ENCODE measurements at places on chromosomes 7 and 10. TPM values are rescaled to one million over a fixed set of nuclear protein-coding genes. Genes with fewer than 3 reads are reported as not detected.

GRCh38 chr10:48463318-48464003 lies 141.4 kb downstream of the ARHGAP22 start:
- H3K36me3 ChIP-seq, result no peaks in the 10 kb centered on the region
- no peak overlapping the region for H3K27ac ChIP-seq
- H3K4me3 ChIP-seq, result no peak overlapping the region
- H3K4me1 ChIP-seq, result no peaks in the 10 kb centered on the region
- no peak for DNase-seq

DNA sequence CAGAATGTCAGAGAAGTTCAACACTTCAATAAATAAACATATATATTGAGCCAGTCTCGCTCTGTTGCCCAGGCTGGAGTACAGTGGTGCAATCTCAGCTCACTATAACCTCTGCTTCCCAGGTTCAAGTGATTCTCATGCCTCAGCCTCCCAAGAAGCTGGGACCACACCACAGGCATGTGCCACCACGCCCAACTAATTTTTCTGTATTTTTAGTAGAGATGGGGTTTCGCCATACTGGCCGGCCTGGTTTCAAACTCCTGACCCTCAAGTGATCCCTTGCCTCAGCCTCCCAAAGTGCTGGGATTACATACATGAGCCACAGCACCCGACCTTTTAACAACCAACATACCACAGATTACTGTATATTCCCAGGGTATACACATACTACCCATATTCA lies 134.2 kb downstream of the JMJD1C start:
- no peak overlapping the region for H3K27ac ChIP-seq
- no peaks in the 10 kb centered on the region for H3K36me3 ChIP-seq
- no peaks in the 10 kb centered on the region for H3K27me3 ChIP-seq
- DNase-seq, result no peak
- no peak overlapping the region for H3K4me3 ChIP-seq

DNA sequence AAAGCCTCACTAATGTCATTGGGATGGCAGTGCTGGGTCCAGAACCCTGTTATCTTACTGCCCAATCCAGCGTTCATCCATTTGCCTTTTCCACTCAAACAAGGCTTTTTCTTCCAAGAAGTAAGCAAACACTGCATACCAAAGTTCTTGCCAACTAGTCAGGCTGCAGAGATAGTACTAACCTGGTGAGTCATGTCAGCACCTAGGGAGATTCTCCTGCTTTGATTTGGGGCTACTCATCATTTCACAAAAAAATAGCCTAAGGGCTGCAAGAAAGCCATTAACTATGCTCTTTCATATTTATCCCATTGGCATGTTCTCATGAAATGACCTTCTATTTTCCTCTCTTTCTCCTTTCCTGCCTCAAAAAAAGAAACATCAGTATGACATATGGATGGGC lies 142.6 kb downstream of the TWIST1 start:
- H3K36me3 ChIP-seq, result no peaks in the 10 kb centered on the region
- H3K27me3 ChIP-seq, result no peaks in the 10 kb centered on the region
- no peak overlapping the region for H3K27ac ChIP-seq
- H3K4me3 ChIP-seq, result no peak overlapping the region
- no peak for DNase-seq
- no peaks in the 10 kb centered on the region for H3K4me1 ChIP-seq

DNA sequence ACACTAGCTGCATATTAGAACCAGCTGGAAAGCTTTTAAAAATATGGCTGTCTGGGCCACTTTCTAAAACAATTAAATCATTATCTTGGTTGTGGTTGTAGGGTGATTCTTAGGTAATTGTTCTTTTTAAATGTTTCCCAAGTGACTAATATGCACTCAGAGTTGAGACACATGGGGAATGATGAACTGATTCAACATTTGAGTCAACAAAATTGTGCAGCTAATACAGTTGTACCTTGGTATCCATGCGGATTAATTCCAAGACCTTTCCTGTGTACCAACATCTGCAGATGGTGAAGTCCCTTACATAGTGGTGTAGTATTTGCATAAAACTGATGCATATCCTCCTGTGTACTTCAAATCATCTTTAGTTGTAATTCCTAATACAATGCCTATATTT lies 242.2 kb downstream of the ATRNL1 start:
- DNase-seq, result no peak
- no peaks in the 10 kb centered on the region for H3K36me3 ChIP-seq
- no peak overlapping the region for H3K27ac ChIP-seq
- no peak overlapping the region for H3K4me3 ChIP-seq
- no peaks in the 10 kb centered on the region for H3K4me1 ChIP-seq

- peaks cover 6% of the 10 kb centered on the region for H3K4me1 ChIP-seq
- DNase-seq, result no peak
- H3K27me3 ChIP-seq, result no peaks in the 10 kb centered on the region
Measured at GRCh38 chr7:2958416-2959102, 85.1 kb downstream of the CARD11 start.

GRCh38 chr7:75639886-75640190 lies 98.9 kb downstream of the HIP1 start:
- H3K27ac ChIP-seq, result no peak overlapping the region
- no peaks in the 10 kb centered on the region for H3K36me3 ChIP-seq
- no peaks in the 10 kb centered on the region for H3K27me3 ChIP-seq
- H3K4me3 ChIP-seq, result peak overlapping the region; percentile 93
- H3K4me1 ChIP-seq, result peaks cover 6% of the 10 kb centered on the region

GRCh38 chr10:103683851-103684250 lies 171.5 kb downstream of the SH3PXD2A start:
- H3K27ac ChIP-seq, result no peak overlapping the region
- DNase-seq, result no peak
- no peaks in the 10 kb centered on the region for H3K36me3 ChIP-seq
- H3K27me3 ChIP-seq, result no peaks in the 10 kb centered on the region

Gene OR2A42
- total RNA-seq, result not detected

DNA sequence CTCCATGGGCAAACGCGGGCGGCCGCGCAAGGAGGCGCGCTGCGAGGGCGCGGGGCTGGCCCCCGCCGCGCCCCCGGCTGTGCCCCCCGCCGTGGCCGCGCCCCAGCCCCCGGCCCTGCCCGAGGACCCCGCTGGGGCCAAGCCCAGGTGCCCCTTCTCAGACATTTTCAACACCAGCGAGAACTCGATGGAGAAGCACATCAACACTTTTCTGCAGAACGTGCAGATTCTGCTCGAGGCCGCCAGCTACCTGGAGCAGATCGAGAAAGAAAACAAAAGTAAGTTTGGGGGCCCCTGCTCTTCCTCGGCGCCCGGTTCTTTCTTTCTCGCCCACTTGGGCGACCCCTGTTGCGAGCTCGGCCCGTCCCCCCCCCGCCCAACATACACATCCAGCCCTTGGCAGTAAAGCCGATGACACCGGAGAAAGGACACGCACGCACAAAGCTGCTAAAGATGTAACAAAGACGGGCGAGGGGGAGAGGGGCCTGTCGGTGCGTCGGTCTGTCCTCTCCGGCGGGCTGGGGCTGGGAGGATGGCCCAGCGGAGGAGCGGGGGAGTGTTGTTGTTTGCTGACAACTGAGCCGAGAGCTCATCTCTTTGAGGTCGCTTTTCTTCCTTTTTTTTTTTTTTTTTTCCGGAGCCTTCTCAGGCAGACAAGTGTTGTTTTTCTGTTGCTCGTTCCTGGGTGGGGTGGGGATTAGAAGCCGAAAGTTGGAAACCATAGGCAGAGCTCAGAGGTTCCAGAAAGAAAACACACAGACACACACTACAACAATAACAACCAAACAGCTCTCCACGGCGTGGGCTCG lies 604 bp downstream of the MXI1 start:
- DNase-seq, result peak; percentile 71
- H3K4me1 ChIP-seq, result peaks cover 16% of the 10 kb centered on the region
- peak overlapping the region; percentile 98 for H3K27ac ChIP-seq
- no peaks in the 10 kb centered on the region for H3K27me3 ChIP-seq
- H3K4me3 ChIP-seq, result peak overlapping the region; percentile 63

Gene TCAF1
- total RNA-seq, result 105 TPM

DNA sequence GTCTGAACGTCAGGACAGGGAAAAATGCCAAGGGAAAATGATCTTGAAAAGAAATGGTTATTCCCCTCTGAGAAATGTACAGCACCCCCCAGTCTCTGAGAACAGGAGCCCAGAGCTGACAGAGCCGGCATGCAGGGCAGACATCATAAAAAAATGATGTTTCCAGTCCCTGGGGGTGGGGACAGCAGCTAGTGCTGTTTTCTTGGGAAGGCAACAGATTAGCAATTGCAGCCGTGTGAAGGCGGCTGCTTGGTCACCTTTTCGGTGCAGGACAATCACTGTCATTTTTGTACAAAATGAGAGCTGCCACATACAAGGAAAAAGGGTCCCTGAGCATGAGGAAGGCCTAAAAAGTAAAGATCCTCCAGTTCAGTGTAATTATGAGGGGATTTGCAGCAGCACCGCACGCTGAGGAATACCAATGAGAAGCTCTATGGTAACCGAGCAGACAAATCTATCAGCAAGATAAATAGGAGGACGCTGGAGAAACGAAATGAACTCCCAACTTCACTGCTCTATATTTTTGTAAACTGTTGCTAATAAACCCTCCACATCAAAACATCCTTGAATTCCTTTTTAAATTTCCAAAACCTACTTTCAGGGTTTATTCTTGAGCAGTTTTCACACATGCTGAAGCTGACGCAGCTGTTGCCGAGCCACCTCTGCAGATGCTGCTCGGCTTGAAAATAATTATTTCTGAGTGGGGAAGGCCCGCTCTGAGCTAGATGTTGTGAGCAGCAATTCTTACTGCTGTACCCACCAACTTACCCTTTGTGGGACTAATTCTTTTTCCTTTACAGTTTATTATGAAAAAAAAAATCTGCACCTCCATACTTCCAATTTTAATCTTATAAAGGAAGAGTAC lies 98.2 kb upstream of the NEBL start:
- H3K4me1 ChIP-seq, result no peaks in the 10 kb centered on the region
- H3K27me3 ChIP-seq, result no peaks in the 10 kb centered on the region
- H3K36me3 ChIP-seq, result no peaks in the 10 kb centered on the region
- no peak overlapping the region for H3K27ac ChIP-seq
- no peak overlapping the region for H3K4me3 ChIP-seq

GRCh38 chr7:43669286-43670081 lies 59.8 kb downstream of the COA1 start:
- no peaks in the 10 kb centered on the region for H3K27me3 ChIP-seq
- H3K4me3 ChIP-seq, result no peak overlapping the region
- no peak overlapping the region for H3K27ac ChIP-seq
- peaks cover 25% of the 10 kb centered on the region for H3K4me1 ChIP-seq
- DNase-seq, result no peak
- no peaks in the 10 kb centered on the region for H3K36me3 ChIP-seq

DNA sequence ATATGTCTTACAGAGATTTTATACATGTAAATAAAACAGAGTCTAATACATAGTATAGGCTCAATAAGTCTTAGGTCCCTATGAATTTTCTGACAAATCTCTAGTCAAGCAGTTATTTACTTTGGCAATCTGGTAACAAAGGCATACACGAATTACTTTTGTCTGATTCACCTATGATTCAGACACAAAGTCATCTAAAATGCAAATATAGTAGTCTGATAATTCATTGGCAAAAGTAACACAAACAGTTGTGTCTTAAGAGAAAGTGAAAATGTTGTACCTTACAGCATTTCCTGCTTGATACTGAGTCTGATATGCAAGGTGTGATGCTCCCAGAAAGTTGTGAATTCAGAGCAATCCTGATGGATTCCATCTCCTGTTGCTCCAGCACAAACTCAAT lies 209.4 kb upstream of the PRSS1 start:
- no peak overlapping the region for H3K27ac ChIP-seq
- no peaks in the 10 kb centered on the region for H3K36me3 ChIP-seq
- no peaks in the 10 kb centered on the region for H3K4me1 ChIP-seq
- no peak for DNase-seq

Gene CALML5
- total RNA-seq, result not detected

DNA sequence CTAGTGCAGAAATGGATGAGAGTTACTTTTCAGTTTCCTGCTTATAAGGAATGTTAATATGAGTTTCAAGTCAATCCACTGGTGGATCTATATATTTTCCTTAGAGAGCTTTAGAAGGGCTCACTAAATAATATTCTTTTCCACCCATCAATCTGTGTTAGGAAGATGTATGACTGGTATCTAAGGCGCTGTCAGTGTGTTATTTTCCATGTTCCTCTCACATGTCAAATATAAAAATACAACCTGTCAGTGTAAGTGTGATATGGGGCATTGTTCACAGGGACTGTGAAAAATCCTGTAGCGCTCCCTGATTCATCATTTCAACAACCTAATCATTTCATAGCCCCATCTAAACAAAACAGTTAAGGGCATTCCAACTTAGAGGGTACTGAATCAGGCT lies 203.1 kb downstream of the TMEM26 start:
- no peaks in the 10 kb centered on the region for H3K36me3 ChIP-seq
- no peak overlapping the region for H3K4me3 ChIP-seq
- no peak overlapping the region for H3K27ac ChIP-seq
- no peak for DNase-seq
- H3K4me1 ChIP-seq, result no peaks in the 10 kb centered on the region

- no peak for DNase-seq
- H3K4me3 ChIP-seq, result no peak overlapping the region
- H3K36me3 ChIP-seq, result no peaks in the 10 kb centered on the region
- no peak overlapping the region for H3K27ac ChIP-seq
- H3K4me1 ChIP-seq, result no peaks in the 10 kb centered on the region
Measured at GRCh38 chr10:4883079-4883739, 57.2 kb downstream of the AKR1E2 start.

- DNase-seq, result peak; percentile 47
- H3K27me3 ChIP-seq, result no peaks in the 10 kb centered on the region
- no peaks in the 10 kb centered on the region for H3K36me3 ChIP-seq
Measured at GRCh38 chr10:34814223-34814912, 728 bp downstream of the PARD3 start.

DNA sequence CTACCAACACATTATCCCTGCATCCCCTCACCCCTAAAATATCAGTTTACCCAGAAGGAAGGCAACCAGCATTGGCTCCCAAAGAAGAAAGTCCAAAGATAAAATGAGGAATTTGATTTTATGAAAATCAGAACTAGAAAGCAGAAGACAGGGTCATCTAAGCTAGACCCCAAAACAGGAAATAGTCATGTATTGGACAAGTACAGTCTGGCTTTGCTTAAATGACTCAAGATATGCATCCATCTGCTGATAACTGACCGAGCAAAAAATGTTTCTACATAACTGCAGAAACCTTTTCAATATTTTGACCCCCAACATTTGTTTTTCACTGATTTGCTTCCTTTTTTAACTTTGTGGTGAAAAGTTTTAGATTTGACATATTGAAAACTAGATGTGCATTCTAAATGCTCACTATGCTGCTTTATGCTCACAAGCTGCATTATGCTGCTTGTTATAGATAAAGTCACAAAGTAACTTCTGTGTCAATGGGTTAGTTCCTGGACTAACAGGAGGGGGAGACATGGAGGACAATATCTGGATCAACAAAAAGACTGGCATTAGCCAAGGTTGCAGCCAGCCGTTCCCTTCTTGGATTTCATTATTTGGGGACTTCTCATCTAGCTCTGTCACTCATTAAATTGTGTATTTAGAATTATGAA lies 227.0 kb downstream of the INHBA start:
- no peak overlapping the region for H3K27ac ChIP-seq
- no peaks in the 10 kb centered on the region for H3K36me3 ChIP-seq
- no peaks in the 10 kb centered on the region for H3K27me3 ChIP-seq
- no peak overlapping the region for H3K4me3 ChIP-seq
- no peak for DNase-seq
- peaks cover 13% of the 10 kb centered on the region for H3K4me1 ChIP-seq

GRCh38 chr10:19077276-19077675 lies 28.7 kb downstream of the MALRD1 start:
- H3K4me1 ChIP-seq, result no peaks in the 10 kb centered on the region
- H3K27me3 ChIP-seq, result no peaks in the 10 kb centered on the region
- H3K4me3 ChIP-seq, result no peak overlapping the region

- peak overlapping the region; percentile 87 for H3K27ac ChIP-seq
- no peaks in the 10 kb centered on the region for H3K36me3 ChIP-seq
- H3K27me3 ChIP-seq, result no peaks in the 10 kb centered on the region
Measured at GRCh38 chr10:11876324-11876723, 53.2 kb downstream of the PROSER2 start.

Gene GPR26
- not detected for total RNA-seq

Gene DDX50
- 35.7 TPM for total RNA-seq

Measured in adrenal gland (tissue), 19 donors.